Pancreas (tissue), 10 donors: ENCODE measurements at places on chromosomes 3 and 15. TPM values are rescaled to one million over a fixed set of nuclear protein-coding genes. Genes with fewer than 3 reads are reported as not detected.

SPINK8 gene
- total RNA-seq, result not detected

KNL1 gene
- 0.90 TPM for total RNA-seq

DNA sequence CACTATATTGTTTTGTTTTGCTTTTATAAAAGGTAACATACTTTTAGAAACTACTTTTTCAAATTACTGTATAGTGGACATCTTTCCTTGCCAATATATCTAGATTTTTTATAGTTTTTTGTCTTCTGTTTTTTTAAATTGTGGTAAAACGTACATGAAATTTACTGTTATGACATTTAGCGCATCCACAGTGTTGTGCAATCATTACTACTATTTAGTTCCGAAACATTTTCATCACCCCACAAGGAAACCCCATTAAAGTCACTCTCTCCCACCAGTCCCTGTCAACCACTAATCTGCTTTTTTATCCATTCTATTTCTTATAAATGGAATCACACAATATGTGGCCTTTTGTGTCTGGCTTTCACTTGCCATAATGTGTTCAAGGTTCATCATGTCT is 54.8 kb downstream of the TMEM266 start:
- no peak for DNase-seq

- DNase-seq, result no peak
Measured at GRCh38 chr3:151218136-151218535, 15.1 kb upstream of the GPR171 start.

DNA sequence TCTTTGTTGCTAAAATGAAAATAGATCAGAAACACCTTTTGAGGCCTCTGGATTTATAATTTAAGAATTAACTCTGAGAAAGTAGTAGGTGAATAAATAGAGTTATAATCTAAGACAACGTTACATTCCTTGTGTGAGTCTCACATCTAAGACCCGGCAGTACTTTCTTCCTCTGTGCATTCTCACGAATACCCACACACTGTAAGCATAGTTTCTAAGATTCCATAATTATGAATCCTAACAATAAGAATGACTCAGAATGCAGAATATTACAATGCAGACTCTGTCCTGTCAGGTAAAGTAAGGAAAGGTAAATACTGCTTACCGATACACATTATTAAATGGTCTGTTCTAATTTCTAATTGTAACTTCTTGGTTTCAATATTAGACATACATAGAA is 257.7 kb upstream of the CNTN6 start:
- no peak for DNase-seq

MGLL gene
- total RNA-seq, result 5.9 TPM

- DNase-seq, result no peak
Measured at GRCh38 chr3:183317886-183318865, 65.1 kb downstream of the B3GNT5 start.

GOLGA8Q gene
- total RNA-seq, result 0.60 TPM

DNA sequence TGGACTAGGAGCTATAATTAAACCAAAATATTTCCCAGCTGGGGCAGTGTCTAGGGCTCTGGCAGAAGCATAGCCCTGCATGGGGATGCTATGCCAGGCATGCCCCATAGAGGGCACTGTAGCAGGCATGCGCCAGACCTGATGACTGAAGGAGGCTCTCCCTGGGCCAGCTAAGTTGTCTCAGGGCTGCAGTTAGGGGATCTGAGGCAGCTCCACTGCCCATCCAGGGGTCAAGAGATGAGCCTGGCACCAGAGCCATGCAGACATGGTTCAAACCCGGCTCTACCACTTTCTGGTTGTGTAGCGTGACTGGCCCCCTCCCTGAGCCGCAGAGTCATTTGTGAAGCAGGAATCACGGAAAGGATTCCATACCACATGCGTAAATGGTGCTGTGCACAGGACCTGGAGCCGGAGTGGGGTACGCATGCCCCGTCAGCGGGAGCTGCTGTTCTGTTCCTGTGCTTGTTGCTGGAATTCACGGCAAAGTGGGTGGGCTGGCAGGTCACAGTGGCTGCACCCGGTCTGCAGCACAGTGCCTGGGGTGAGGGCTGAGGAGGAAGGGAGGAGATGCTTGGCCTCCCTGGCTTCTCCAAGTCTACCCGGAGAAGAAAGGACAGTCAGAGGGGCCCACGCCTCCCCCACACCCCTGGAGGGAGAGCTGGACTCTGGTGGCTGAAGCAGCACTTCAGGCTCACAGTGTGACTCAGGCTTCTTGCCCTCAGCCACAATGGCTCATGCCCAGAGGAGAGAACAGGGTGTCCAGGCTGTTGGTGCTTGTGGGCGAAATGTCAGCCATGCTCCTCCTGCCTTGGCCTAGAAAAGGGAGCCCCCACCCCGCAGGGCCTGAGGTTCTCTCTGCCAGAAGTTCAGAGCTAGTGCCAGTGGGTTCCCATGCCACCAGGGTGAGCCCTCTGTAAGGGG is 43.1 kb downstream of the DNASE1L3 start:
- DNase-seq, result peak; percentile 86
